ENCODE measurements at places on chromosomes 7 and 10. TPM values are rescaled to one million over a fixed set of nuclear protein-coding genes. Genes with fewer than 3 reads are reported as not detected.

The HDAC9 gene
- total RNA-seq, result 38.2 TPM

The FAM20C gene
- total RNA-seq, result 18.4 TPM

The FAM131B gene
- 15.7 TPM for total RNA-seq

The HOXA10 gene
- total RNA-seq, result 55.1 TPM

The ADRB1 gene
- total RNA-seq, result 34.5 TPM

The CLDN4 gene
- 0.71 TPM for total RNA-seq

The FAM180A gene
- 0.95 TPM for total RNA-seq

The CCDC136 gene
- total RNA-seq, result 19.9 TPM

The HELLS gene
- 1.1 TPM for total RNA-seq

The DHTKD1 gene
- 19.3 TPM for total RNA-seq

The ASAH2 gene
- total RNA-seq, result 0.55 TPM

The NOD1 gene
- total RNA-seq, result 6.4 TPM

The SAP25 gene
- total RNA-seq, result not detected

The OGDH gene
- total RNA-seq, result 102 TPM
